ENCODE measurements at places on chromosomes 1 and 21.

- no peak overlapping the region for H3K4me3 ChIP-seq
- no peaks in the 10 kb centered on the region for H3K36me3 ChIP-seq
- no peaks in the 10 kb centered on the region for H3K27me3 ChIP-seq
Observed at GRCh38 chr1:218890451-218890850, 283.2 kb upstream of the LYPLAL1 start.

DNA sequence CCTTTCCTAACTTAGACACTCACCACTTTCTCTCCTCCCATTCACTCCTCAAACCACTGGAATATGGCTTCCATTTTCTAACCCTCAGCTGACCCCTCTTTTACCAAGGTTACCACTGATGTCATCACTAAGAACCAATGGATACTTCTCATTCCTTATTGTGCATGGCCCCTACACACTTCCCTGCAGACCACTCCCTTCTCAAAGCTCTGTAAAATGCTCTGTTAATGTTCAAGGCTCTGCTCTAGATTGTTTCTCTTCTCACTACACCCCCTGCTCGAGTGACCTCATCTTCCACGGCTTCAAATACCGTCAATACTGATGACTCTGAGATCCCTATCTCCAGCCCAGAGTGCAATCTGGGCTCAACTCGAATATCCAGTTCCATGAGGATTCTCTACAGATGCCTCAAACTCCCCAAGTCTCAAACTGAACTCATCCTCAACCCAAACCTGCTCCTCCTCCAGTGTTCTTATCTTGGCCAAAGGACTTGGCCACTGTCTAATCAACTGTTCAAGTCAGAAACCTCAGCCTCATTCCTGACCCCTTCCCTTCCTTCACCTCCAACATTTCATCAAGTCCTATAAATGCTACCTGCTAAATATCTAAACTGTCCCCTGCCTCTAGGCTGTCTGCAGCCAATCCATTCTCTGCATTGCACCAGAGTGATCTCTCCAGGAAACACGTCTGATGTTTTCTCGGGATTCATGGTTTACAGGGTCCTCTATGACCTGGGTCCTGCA lies 41.3 kb upstream of the BMP8B start:
- DNase-seq: no peak
- H3K36me3 ChIP-seq: no peaks in the 10 kb centered on the region
- H3K27ac ChIP-seq: no peak overlapping the region
- H3K27me3 ChIP-seq: no peaks in the 10 kb centered on the region
- peaks cover 6% of the 10 kb centered on the region for H3K4me1 ChIP-seq

- H3K27ac ChIP-seq: no peak overlapping the region
- H3K4me3 ChIP-seq: no peak overlapping the region
- no peaks in the 10 kb centered on the region for H3K36me3 ChIP-seq
- no peaks in the 10 kb centered on the region for H3K27me3 ChIP-seq
- no peaks in the 10 kb centered on the region for H3K4me1 ChIP-seq
Observed at GRCh38 chr1:22795366-22795714, 84.7 kb downstream of the EPHB2 start.

- no peaks in the 10 kb centered on the region for H3K27me3 ChIP-seq
- H3K4me1 ChIP-seq: no peaks in the 10 kb centered on the region
- H3K4me3 ChIP-seq: no peak overlapping the region
- no peaks in the 10 kb centered on the region for H3K36me3 ChIP-seq
- no peak for DNase-seq
- H3K27ac ChIP-seq: no peak overlapping the region
Observed at GRCh38 chr1:172338295-172338735, 82.2 kb upstream of the C1orf105 start.

DNA sequence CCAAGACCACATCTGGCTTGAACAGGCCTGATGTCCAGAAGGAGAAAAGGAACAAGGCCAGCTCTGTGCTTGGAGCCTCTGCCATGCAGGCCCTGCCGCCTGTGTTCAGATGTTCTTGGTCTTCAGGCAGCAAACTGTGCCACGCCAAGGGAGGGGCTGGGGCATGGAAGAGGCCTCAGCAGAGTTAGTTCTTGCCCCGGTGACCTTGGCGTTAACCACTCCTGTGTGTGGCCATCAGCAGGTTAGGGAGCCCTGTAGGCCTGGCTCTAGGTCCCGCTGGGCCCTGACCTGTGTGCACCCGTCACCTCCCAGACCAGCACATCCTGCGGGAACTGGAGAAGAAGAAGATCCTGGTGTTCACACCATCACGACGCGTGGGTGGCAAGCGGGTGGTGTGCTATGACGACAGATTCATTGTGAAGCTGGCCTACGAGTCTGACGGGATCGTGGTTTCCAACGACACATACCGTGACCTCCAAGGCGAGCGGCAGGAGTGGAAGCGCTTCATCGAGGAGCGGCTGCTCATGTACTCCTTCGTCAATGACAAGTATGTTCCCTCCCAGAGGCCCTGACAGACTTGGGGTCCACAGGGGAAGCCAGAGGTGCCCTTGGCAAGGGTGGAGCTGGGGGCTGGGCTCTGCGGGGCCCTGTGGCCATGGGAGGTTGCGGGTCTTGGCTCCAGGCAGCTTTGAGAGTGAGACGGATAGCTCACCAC lies 7.1 kb downstream of the ZC3H12A start:
- peak; percentile 43 for DNase-seq
- peaks cover 59% of the 10 kb centered on the region for H3K4me1 ChIP-seq
- H3K27ac ChIP-seq: peak overlapping the region; percentile 99
- no peaks in the 10 kb centered on the region for H3K27me3 ChIP-seq
- H3K4me3 ChIP-seq: no peak overlapping the region

All from natural killer cell (primary cell).